ENCODE measurements at places on chromosomes 2 and 18.

- DNase-seq, result no peak
Observed at GRCh38 chr2:204339212-204339715, 206.0 kb upstream of the PARD3B start.

- DNase-seq, result no peak
Observed at GRCh38 chr18:77127769-77128671, 4.6 kb downstream of the MBP start.

GRCh38 chr2:24334245-24334633 is 26.1 kb downstream of the ITSN2 start:
- DNase-seq, result no peak

DNA sequence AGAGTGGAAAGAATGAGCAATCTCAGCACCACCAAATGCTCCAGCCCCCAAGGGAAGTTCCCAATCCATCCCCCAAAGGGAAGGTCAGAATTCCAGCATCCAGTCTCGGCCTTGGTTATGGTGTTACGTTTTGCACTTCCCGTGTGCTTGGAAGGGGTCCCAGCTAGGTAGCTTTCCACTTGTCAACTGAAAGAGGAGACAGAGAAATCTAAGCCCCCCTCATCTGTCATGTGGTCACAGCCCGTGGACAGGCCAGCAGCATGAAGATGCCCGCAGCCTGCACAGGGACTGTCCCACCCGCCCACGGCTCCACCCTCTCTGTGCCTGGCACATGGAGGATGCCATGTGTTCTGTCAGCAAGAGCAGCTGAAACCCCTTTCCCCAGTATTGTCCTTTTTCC is 32.1 kb downstream of the RHOB start:
- no peak for DNase-seq

- no peak for DNase-seq
Observed at GRCh38 chr2:98903767-98904485, 32.1 kb downstream of the CRACDL start.

- DNase-seq, result no peak
Observed at GRCh38 chr2:101197814-101198213, 46.6 kb upstream of the TBC1D8 start.

DNA sequence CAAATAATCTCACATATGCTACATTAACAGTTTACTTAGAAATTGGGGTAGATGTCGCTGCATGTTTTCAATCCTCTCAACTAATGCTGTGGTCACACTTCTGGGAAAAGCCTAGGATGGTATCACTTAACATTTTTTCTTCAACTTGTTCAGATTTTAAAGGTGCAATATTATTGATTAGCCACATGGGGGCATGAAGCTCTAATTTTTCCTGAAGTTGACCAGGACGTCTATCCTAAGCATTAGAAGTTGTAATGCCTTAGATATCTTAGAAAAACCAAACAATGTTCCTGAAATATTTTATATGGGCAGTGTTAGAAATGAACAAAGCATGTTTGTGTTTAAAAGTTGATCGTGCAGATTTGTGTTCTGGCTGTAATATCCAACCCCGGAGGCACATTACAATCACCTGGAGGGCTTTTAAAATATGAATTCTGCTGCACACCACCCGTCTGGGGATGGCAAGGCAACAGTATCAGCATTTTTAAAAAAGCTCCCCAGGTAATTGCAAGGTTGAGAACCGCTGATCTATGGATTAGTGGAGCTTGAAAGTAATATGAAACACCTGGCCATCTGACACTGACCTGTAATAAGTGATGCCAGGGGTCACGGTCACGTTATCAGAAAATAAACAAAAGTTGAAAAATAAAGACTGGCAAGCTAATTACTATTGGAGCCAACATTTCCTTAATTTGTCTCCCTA is 100.5 kb upstream of the LMAN1 start:
- no peak for DNase-seq

GRCh38 chr2:209519271-209519670 is 95.4 kb downstream of the MAP2 start:
- no peak for DNase-seq

DNA sequence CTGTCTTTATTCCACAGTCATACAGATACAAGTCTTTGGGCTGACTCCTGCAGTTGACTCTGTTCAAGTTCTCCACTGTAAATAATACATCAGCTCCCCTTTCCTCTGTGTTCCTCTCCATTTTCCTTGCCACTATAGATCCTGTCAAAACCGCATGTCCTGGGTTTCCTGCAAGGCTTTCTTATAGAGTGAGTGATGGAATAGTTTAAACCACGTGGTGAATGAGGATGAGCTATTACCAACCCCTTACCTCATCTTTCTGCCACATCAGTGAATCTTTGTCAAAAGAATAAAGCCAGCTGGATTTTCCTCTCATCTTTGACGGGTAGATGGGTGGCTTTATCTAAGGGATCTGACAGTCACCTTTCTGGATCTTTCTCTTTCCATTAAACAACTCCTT is 3.9 kb upstream of the GALNT14 start:
- DNase-seq, result no peak

DNA sequence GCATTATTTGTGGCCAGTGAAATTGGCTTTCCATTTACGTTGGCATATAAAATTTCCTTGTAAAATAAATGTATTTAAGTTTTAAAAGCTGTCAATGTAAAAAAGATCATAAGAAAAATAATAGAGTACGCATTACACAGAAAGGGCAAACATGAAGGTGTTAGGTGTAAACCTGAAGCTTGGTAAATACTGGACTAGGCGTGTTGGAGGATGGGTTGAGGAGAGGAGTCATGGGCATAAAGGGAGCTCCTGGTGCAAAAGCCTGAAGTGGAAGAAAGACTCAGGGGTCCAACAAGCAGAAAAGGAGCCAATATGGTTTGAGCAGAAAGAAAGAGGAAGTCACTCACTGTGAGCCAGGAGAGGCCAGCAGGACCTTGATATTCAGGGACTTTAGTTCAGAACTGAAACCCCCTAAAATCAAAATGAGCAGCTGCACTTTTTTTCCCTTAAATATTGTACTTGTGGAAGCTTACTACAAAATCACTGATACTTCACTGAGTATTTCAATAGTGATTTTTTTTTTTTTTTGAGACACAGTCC is 24.4 kb downstream of the SP5 start:
- no peak for DNase-seq

- DNase-seq, result no peak
Observed at GRCh38 chr2:233223059-233223894, 28.2 kb upstream of the ATG16L1 start.

DNA sequence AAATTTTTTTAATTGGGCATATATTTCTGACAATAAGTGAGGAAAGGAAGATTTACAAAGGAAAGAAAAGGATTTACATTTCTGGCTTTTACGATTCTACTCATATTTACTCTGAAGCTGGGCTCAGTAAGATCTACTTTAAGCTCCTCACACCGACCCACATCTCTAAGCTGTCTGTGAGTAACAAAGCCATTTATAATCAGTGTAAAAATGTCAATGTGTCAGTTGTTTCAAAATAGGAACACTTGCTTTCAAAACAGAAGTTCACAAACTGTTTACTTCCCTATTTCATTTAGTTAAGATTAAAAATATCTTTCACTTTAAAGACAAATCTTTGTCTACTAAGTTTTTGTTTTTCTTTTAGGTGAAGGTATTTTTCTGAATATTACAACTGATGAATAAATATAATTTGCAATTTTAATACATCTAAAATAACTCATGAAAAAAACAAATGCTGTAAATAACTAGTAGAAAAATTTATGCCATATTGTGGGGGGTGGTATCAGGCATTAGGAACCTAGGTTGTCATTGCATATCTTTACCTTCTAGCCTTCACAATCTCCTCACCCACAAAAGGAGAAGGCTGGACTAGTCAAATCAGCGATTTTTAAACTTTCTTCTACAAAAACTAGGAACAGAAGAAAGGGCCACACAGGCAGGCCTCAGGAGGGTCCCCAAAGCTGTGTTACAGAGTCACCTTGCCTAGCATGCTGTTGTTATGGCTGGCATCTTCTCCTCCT is 64.5 kb downstream of the TMEM131 start:
- no peak for DNase-seq

DNA sequence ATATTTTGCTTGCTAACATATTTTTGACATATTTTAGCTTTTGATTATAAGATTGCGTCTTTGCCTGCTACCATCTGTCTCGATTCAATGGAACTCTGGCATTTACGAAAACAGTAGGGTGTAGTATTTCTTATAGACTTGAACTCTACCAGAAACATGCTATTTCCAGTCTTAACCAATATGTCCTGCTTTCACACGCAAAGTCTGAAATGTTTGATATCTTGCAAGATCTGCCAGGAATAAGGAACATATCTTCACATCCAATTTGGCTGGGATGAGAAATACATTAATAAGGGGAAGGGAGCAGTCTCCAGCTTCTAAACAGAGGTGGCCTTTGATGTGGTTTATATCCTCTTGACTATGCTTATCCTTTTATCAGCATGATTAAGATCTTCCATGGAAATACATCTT is 299.4 kb downstream of the ZNF521 start:
- no peak for DNase-seq

DNA sequence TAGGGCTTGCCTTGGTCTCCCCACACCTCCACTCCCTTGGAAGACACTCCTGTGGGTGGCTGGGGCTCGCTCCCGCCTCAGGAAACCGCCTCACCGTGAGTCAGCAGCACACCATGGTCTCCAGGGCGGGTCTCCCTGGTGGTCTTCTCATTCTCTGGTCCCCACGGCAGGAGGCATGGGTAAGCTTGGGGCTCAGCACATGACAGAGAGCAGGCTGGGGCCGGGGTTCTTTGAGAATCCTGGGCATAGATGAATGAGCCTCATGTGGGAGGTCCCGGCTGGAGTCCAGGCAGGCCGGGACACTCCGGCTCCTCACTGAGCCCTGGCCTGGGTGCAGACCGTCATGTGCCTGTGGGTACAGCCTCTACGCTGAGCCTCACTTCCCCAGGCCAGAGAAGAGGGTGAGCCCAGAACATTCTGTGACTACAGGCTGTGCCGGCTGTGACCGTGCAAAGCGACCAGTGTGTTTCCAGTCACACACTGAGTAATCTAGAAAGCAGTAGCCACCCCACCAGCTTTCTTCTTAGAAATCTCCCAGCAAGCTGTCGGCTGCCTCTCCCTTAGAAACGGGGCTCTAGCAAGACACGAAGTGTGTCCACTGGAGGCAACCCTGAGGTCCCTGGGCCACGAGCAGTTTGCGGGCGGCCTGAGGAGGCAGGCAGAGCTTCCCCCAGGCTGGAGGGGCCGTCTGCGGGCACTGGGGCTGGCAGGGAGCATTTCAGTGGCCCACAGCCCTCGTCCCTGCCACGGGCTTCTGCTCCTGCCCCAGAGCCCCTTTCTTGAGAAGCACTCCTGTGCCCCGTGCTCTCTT is 93.1 kb downstream of the RHOB start:
- DNase-seq, result no peak

DNA sequence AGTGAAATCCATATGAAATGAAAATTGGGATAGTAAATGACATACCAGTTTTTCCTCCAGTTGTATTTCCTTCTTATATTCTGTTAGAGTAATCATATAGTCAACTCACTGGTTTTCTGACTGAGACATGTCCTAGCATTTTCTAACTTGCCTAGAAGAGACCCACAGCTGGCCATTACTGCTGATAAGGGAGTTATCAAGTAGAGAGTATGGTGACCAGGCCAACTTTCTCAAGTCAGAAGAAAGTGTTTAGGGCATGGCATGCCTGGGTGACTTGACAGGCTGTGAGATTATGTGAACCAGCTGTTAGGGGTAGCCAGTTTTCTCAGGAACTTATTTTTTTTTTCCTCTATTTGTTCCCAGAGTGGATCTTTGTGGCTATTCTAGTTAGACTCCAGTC is 81.2 kb downstream of the GPD2 start:
- DNase-seq, result no peak

DNA sequence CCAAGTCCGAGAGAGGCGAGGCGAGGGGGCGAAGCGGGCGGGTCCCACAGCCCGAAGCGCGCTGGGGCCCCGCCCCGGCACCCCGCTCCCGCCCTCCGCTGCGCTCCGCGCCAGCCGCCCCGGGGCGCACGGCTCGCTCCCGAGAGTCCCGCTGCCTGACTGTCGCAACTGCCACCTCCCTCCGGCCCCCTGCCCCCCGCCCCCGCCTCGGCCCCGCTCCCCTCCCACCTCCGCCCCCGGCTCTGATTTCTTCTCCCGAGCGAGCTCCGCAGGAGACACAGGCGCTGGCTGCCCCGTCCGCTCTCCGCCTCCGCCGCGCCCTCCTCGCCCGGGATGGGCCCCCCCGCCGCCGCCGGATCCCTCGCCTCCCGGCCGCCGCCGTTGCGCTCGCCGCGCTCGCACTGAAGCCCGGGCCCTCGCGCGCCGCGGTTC is at the start of gene WNT6:
Gene WNT6 (plus strand): TSS at position 250 of the 432 bp plus-strand sequence. CDS start 233 bp downstream, outside the sequence.
- no peak for DNase-seq

GRCh38 chr18:79951545-79952455 is at the start of gene SLC66A2:
Gene SLC66A2, minus strand, starts transcription at chr18:79951653. Its CDS starts 727 bp downstream, at chr18:79950926.
- peak; percentile 88 for DNase-seq

DNA sequence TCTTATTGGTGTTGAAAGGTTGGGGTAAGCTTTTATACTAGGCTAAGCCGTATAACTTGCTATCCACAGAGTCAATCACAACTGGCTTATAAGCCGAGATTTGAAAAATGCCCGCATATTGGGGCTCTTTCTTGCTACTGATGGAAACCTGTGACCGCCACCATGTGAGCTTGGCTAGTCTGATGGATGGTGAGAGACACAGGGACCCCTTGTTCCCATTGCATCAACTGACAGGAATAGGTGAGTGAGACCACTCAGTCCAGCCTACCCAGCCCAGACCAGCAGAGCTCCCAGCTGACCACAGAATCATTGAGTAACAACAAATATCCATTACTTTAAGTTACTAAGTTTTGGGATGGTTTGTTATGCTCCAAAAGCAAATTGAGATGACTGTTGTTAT is 676.4 kb upstream of the HS6ST1 start:
- DNase-seq, result no peak

DNA sequence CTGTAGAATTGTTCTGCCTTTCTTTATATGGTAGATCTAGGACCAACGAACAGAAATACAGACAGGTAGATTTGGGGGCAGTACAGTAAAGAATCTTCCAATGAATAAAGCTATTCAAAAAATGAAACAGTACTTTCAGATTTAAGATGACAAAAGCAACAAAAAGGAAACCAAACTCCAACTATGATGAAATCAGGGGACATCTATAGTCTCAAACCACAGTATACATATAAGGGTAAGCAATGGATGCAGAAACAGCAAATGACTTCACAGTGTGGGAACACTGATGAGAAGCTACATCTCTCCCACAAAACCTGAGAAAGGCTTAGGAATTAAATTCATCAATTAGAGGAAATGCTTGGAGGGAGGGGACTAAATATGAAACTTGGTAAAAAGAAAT is 202.5 kb downstream of the CTNNA2 start:
- no peak for DNase-seq

- no peak for DNase-seq
Observed at GRCh38 chr18:23835091-23835490, 145.8 kb downstream of the LAMA3 start.

GRCh38 chr2:170229744-170230143 is 51.8 kb downstream of the MYO3B start:
- no peak for DNase-seq

Measured in stimulated activated naive CD8-positive, alpha-beta T cell treated with anti-CD3 and anti-CD28 coated beads, Interleukin-15, amount 100 ng/mL, for 72 hours (primary cell).